ENCODE measurements at places on chromosomes 11 and 22. TPM values are rescaled to one million over a fixed set of nuclear protein-coding genes. Genes with fewer than 3 reads are reported as not detected.

RFPL1 gene
- total RNA-seq: not detected

SAA1 gene
- total RNA-seq: not detected

GLB1L3 gene
- total RNA-seq: 0.16 TPM

NOX4 gene
- 9.8 TPM for total RNA-seq

TREH gene
- total RNA-seq: not detected

INS gene
- total RNA-seq: not detected
